ENCODE measurements at places on chromosomes 13 and 19.

DNA sequence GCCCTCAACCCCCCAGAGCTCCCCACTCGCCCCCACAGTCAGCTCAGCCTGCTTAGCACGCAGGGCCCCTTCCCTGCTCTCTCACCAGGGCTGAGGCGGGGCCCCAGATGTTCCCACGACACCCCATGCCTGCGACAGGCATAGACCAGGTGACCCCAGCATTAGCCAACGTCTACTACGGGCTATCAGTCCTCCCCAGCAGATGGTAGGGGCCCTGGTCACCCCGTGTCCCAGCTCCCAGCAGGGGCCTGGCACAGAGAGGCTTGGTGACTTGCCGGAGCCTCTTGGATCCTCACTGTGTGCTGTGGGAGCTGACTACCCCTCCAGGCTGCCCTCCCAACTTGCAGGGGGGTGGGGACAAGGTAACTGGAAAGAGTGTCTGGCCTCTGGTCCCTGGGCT, 80.6 kb downstream of the KDM4B start:
- DNase-seq: no peak

- DNase-seq: no peak
These were observed 578.2 kb downstream of the MYO16 start for GRCh38 chr13:109207622-109208021.

GRCh38 chr19:4635754-4636116, 3.6 kb upstream of the TNFAIP8L1 start:
- DNase-seq: no peak

GRCh38 chr13:32581177-32581786, 5.0 kb upstream of the PDS5B start:
- peak; percentile 38 for DNase-seq

DNA sequence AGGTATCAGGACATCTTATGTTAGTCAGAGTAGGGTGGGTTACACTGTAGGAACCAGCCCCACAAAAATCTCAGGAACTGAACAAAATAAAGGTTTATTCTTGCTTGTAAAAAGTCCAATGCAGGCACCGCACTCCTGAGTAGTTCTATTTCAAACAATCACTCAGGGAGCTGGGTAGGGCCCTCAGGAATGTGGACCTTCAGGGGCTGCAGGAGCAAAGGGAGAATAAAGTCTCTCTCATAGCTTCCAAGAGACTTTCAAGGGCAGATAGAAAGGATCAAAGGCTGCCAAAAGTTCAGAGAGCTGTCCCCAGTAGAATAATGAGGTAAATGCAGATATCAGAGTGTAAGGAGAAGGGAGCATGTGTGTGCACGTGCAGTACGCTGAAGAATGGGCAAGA, 49.4 kb downstream of the RUBCNL start:
- DNase-seq: no peak

GRCh38 chr19:6501740-6502648, at the start of gene TUBB4A:
Gene TUBB4A (minus strand): TSS chr19:6502309. CDS start chr19:6502212, 97 bp downstream.
- DNase-seq: no peak

DNA sequence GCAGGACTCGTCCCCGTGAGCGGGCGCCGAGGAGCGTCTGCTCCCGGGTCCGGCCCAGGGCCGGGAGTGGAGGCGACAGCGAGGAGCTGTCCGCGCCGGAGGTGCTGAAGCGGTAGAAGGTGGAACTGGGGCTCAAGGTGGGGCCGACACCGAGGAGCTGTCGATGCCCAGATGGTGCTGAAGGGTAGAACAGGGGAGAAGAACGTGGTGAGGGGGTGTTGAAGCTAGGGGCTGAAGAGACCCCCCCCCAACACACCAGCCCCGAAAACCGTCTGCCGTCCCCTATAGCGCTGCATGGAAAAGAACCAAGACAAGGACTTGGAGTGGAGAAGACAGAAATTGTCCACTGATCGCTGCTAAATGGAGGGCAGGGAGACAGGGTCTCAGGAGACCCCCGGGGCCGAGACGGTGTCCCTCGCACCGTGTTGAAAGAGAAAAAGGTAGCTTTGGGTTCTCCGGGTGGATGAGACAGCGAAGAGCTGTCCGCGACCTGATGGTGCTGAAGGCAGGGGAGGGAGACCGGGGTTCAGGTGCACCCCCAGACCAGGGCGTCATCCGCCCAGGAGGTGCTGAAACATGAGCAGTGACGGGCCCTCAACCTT, 7.1 kb upstream of the PDE4C start:
- DNase-seq: peak; percentile 47

DNA sequence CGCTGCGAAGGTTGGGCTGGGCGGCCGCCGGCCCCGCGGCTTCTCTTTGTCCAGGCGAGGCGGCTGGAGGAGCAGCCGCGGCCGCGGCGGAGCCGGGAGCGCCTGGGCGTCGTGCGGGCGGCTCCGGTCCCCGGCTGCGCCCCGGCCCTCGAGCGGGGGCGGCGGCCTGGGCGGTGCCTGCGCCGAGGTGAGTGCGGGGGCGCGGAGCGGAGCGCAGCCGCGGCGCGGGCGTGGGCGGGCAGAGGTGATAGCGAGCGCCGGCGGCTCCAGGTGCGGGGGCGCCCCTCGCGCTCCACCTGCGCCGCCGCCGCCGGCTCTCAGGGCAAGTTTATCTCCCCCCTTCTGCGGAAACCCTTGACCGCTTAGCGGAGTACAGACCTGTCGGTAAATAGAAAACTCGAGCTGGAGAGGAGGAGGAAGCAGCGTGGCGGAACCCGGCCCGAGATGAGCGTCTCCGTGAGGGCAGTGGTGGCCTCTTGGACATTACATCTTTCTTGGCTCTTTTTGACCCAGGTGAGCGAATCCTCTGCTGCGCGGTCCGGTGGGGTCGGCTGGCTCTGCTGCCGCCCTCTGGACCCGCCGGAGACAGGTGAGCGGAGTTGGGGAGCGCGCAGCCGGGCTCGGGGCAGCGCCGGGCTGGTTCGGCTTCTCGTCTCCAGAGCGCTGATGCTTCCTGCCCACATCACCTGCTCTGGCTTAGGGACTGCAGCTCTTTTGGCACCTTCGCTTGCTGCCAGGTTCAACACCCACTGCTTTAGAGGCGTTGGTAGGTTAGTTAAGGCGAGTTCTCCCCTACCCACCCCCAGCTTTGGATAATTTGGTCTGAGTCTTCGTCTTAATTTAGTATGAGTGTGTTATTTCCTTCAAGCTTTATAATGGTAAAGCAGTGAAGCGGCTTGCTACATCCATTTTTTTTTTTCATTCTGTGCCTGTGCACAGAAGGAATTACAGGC, at the start of gene MTUS2:
MTUS2 (plus strand) TSS at position 241 of the 953 bp plus-strand sequence.
- no peak for DNase-seq

DNA sequence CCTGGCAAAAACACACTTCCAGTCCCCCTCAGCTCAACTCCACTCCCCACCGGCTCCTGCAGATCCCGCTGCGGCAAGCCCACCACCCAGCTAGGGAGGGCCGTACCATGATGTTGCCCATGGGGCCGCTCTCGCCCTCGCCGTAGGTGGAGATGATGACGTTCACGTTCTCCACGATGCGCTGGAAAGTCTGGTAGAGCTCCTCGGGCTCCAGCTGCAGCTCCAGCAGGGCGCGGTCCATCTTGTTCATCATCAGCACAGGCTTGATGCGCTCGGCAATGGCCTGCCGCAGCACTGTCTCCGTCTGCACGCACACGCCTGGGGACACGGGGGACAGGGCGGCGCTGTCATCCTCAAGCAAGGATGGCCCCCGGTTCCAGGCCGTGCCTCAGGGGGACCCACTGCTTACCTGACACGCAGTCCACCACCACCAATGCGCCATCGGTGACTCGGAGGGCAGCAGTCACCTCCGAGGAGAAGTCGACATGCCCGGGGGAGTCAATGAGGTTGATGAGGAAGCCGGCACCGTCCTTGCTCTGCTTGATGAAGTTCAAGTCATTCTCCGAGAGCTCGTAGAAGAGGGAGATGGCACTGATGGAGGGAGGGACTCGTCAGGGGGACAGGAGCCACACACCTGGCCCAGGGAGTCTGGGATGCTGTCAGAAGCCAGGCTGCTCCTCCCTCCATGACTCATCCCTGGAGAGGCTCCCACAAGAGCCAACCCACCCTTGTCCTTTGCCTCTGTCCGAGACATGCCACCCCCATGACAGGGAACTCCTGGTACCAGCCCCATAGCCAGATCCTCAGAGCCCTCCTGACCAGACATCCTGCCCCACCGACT, 2.3 kb downstream of the EEF2 start:
- peak; percentile 55 for DNase-seq

GRCh38 chr13:109654341-109655205, 131.8 kb downstream of the IRS2 start:
- peak; percentile 3 for DNase-seq

GRCh38 chr13:106484084-106484483, 51.4 kb downstream of the EFNB2 start:
- peak; percentile 22 for DNase-seq

GRCh38 chr19:11578258-11579142, 1.1 kb upstream of the ACP5 start:
- no peak for DNase-seq

DNA sequence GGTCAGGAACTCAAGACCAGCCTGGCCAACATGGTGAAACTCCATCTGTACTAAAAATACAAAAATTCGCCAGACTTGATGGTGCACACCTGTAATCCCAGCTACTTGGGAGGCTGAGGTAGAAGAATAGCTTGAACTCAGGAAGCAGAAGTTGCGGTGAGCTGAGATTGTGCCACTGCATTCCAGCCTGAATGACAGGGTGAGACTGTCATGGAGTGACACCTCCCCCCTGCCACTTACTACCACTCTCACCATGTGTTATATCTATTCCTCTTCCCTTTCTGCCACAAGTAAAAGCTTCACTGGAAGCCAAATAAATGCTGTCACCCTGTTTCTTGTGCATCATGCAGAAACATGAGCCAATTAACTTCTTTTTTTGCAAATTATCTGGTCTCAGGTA, 10.6 kb upstream of the CEACAM4 start:
- no peak for DNase-seq

DNA sequence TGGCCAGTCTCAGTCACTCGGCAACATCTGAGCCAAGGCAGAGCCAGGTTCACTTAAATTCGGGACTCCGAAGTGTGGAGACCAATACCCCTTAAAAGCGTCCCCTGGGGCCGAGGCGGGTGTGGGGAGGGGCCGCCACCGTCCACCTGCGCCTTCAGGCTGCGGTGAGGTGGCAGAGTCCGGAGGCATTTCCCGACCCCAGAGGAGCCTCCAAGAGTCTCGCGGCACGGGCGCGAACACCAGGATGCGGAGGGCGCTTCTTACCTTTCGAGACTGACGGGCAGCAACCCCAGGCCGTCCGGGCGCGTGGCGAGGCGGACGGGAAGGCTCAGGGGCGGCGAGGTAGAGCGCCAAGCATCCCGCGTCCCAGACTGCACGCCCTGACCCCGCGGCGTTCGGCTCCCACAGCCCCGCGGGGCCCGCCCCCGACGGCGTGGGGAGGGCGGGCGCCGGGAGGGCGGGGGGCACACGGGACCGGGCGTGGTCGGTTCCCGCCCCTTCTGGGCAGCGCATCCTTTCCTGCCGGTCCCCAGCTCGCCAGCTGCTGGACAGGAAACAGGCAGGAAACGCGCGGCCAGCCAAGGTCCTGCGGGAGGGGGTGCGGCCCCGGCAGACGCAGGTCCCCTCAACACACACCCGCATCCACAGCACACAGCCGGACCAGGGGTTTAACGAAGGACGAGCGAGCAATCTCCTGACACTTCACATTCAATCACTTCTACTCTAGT, at the start of gene THSD1:
THSD1 (minus strand) TSS at position 406 of the 728 bp plus-strand sequence. CDS start 3,572 bp downstream, outside the sequence.
- DNase-seq: peak; percentile 19

GRCh38 chr13:79386125-79386826, 19.8 kb downstream of the RBM26 start:
- no peak for DNase-seq

DNA sequence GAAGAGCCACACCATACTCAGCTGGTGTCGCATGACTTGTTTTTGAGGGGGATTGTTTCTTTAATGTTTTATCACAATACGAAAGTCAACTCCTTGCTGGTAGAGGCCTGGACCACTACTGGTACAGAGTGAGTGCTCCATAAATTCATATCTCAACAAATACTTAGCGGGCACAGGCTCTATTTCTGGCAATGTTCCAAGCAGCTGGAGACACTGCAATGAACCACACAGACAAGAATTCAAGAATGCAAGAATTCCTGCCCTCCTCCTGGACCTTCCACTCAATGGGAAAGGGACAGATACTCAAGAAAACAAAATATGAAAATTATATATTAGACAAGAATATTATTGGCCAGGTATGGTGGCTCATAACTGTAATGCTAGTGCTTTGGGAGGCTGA, 5.1 kb upstream of the FXYD5 start:
- DNase-seq: peak; percentile 54

DNA sequence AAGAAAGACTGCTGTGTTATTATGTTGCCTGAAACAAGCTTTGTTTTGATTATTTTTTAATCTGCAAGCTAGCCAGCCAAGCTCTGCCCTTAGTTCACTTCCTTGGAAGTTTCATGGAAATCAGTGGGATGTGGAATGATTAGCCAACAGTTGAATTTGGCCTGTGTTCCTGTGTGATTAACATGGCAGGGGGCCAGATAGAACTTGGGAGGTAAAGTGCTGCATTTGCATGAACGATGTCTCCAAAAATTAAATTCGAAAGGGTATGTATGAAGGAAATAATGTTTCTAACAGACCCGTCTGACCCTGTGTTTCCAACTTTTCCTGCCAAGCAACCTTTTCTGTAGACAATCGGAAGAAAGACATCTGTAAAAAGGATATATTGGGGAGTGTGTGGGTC, 32.2 kb downstream of the UFM1 start:
- DNase-seq: no peak

- DNase-seq: no peak
These were observed 188.0 kb downstream of the TDRD3 start for GRCh38 chr13:60584976-60585375.

- no peak for DNase-seq
These were observed 2.8 kb upstream of the SLC25A15 start for GRCh38 chr13:40786568-40786996.

DNA sequence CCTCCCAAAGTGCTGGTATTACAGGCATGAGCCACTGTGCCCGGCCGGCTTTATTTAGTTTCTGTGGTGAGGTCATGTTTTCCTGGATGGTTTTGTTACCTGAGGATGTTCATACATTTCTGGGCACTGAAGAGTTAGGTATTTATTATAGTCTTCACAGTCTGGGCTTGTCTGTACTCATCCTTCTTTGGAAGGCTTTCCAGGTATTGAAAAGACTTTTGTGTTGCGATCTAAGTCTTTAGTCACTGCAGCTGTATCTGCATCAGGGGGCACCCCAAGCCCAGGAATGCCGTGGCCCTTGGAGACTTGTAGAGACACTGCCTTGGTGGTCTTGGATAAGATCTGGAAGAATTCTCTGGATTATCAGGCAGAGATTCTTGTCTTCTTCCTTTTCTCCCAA, 12.8 kb downstream of the BLOC1S3 start:
- no peak for DNase-seq

DNA sequence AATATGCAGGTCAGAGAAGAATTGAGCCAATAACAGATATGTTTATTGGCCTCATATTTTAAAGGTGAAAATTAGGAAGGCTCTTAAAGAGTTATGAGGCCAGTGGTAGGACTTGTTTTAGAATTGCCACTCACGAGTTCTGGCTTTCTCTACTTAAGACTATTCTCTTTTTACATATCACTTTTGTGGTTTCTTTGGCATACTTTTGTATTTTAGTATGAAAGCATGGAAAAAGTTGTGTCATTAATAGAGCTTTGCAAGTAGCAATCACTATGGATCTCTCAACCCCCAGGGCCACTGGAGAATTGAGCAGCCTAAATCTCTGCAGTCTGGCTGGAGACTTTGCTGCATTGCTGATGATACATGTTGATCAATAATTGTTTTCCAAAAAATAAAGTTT, 64.6 kb upstream of the SOX21 start:
- DNase-seq: no peak

GRCh38 chr13:99777873-99778272, 193.7 kb downstream of the ZIC5 start:
- no peak for DNase-seq

- DNase-seq: peak; percentile 67
These were observed 375.6 kb downstream of the COG6 start for GRCh38 chr13:40031031-40031430.
